Naive thymus-derived CD8-positive, alpha-beta T cell (primary cell): ENCODE measurements at places on chromosomes 1 and 21. TPM values are rescaled to one million over a fixed set of nuclear protein-coding genes. Genes with fewer than 3 reads are reported as not detected.

The LEPR gene
- total RNA-seq: 3.8 TPM

The LCE1B gene
- not detected for total RNA-seq

The HOOK1 gene
- 20.8 TPM for total RNA-seq

The FGGY gene
- 11.1 TPM for total RNA-seq

The ATP6V1G3 gene
- total RNA-seq: not detected

The PPIE gene
- 88.3 TPM for total RNA-seq

The SDCCAG8 gene
- total RNA-seq: 36.9 TPM

The RXRG gene
- total RNA-seq: not detected

The PPP1R8 gene
- total RNA-seq: 40.2 TPM

- H3K36me3 ChIP-seq: no peaks in the 10 kb centered on the region
- peaks cover 1% of the 10 kb centered on the region for H3K4me1 ChIP-seq
- no peak overlapping the region for H3K27ac ChIP-seq
- H3K27me3 ChIP-seq: peaks cover 67% of the 10 kb centered on the region
- H3K4me3 ChIP-seq: no peak overlapping the region
- DNase-seq: no peak
Measured at GRCh38 chr1:18012686-18013085, 94.9 kb upstream of the IGSF21 start.

- no peaks in the 10 kb centered on the region for H3K36me3 ChIP-seq
- H3K4me3 ChIP-seq: no peak overlapping the region
- no peak for DNase-seq
- H3K4me1 ChIP-seq: peaks cover 13% of the 10 kb centered on the region
Measured at GRCh38 chr21:43332861-43333297, 94.1 kb downstream of the SIK1 start.

DNA sequence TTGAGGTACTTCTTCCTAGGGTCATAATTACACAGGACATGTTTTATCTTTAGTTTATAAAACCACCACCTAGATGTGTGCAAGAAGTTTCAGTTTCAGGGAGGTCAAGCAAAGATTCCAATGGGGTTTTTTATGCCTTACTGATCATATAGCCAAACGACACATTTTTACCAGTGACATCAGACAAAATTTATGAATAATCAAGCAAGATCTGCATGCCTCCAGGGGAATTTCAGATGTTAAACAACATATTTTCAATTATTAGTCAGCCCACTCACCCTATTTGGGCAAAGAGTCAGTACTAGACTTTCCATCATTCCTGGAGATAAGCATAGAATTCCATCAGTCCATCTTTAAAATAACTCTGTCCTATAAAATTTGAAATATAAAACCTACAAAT, 867.4 kb downstream of the KCNT2 start:
- no peak for DNase-seq
- no peaks in the 10 kb centered on the region for H3K36me3 ChIP-seq
- H3K4me3 ChIP-seq: no peak overlapping the region
- no peaks in the 10 kb centered on the region for H3K4me1 ChIP-seq
- H3K27me3 ChIP-seq: no peaks in the 10 kb centered on the region
- H3K27ac ChIP-seq: no peak overlapping the region

GRCh38 chr1:97640677-97641076, 280.2 kb downstream of the DPYD start:
- DNase-seq: no peak
- H3K27ac ChIP-seq: no peak overlapping the region
- peaks cover 35% of the 10 kb centered on the region for H3K36me3 ChIP-seq
- no peak overlapping the region for H3K4me3 ChIP-seq

DNA sequence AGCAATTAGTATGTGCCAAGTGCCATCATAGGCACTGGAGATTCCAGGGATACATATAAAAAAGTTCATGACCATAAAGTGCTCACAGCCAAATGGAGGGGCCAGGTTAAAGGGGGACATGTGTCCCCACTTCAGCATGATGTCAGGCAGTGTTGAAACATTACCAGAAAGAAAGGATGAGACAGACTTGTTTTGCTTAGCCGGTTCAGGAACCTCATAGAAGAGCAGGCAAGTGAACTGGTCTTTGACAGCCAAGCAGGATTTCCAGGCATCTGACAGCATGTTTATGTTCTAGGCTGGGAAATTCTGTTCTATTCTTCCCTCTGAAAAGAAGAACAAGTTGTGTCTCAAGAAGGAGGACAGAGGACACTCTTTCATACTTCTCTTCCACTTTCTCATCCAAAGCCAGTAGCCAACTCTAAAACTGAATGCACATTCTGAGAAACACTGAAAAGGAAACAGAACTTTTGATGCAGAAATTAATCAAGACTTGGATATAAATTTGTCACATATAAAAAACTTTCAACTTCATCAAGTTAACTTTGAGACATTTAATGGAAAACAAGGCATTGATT, 39.7 kb downstream of the GLUL start:
- H3K4me3 ChIP-seq: no peak overlapping the region
- DNase-seq: no peak
- no peaks in the 10 kb centered on the region for H3K36me3 ChIP-seq
- H3K27ac ChIP-seq: no peak overlapping the region
- H3K27me3 ChIP-seq: no peaks in the 10 kb centered on the region
- H3K4me1 ChIP-seq: no peaks in the 10 kb centered on the region

DNA sequence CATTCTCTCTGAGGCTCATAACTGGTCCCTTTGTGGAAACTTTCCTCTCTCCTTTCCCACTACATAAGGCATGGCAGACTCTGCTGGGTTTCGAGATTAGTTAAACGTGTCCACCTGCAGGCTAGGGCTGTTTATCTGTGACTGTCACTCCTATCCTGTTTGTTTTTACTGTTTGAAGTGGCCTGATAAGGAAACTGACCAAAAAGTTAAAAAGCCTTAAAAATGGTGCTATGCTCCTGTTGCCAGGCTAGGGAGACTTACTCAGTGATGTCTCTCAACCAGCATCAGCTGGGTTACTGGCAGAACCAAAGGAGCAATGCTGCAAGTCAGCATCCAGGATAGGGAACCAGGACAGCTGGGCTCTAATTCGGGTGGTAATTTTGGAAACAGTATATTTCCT, 3.9 kb downstream of the PIGV start:
- H3K4me1 ChIP-seq: peaks cover 40% of the 10 kb centered on the region
- DNase-seq: no peak
- peak overlapping the region; percentile 63 for H3K27ac ChIP-seq
- no peaks in the 10 kb centered on the region for H3K36me3 ChIP-seq
- H3K4me3 ChIP-seq: no peak overlapping the region

GRCh38 chr1:119446321-119446720, 31.4 kb downstream of the HSD3B2 start:
- H3K36me3 ChIP-seq: no peaks in the 10 kb centered on the region
- H3K27ac ChIP-seq: no peak overlapping the region
- H3K4me1 ChIP-seq: no peaks in the 10 kb centered on the region
- peaks cover 12% of the 10 kb centered on the region for H3K27me3 ChIP-seq
- H3K4me3 ChIP-seq: no peak overlapping the region

DNA sequence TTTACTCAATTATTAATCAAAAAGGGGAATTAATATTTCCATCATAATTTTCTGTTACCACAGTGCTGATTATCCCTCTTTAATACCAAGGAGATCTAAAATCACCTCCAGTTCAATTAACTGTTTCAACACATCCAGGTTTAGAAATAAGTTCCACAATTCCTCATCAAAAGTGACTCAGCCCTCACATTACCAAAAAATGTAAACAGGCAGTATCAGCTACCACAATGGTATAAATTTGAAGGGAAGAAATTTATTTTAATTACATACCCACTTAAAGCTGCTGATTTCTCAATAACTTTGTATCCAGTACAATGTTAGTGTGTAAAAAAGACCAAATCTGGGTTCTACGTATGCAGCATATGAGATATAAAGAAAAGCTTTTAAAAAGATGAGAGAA, 51.9 kb downstream of the EIF4G3 start:
- H3K27me3 ChIP-seq: no peaks in the 10 kb centered on the region
- no peak for DNase-seq
- no peak overlapping the region for H3K4me3 ChIP-seq
- H3K36me3 ChIP-seq: peaks cover 3% of the 10 kb centered on the region

GRCh38 chr1:171017426-171017825, 73.3 kb upstream of the FMO3 start:
- no peak for DNase-seq
- peaks cover 52% of the 10 kb centered on the region for H3K27me3 ChIP-seq

DNA sequence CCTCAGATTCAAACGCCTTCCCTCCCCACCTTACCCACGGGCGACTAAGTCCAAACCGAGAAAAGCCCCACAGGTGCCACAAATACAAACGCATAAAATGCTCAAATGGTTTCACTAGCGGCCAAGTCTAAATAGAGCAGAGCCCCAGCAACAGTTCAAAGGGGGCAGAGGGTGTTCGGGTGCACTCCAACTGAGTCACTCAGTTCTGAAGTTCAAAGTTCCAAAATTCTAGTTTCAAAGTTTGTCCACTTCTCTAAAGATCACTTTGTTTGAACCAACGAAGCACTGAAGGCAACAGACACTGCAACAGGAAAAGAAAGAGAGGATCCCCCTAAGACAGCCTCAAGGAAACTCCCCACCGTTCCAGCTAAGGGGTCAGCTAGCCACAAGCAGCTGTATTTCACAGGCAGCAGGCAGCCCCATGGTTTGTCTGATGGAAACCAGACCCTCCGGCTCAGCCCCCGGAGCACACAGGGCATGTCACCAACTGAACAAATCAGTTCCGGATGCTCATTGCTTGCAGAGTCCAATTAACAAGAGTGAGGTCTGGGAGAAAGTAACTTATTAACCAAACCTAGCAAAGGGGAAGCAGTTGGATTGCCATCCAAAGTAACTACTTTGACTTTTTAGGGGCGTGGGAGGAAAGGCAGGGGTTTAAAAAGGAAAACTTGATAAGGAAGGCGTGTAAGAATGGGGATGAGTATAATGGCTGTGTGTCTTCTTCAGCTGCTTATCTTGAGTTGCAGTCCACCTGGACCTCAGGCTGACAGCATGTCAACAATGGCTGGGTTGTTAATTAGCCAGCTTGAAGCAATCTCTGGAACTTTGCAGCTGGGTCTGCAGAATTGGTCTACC, 1423.9 kb upstream of the PRMT6 start:
- H3K36me3 ChIP-seq: no peaks in the 10 kb centered on the region
- no peak overlapping the region for H3K27ac ChIP-seq
- no peaks in the 10 kb centered on the region for H3K4me1 ChIP-seq
- no peak for DNase-seq
- no peaks in the 10 kb centered on the region for H3K27me3 ChIP-seq

DNA sequence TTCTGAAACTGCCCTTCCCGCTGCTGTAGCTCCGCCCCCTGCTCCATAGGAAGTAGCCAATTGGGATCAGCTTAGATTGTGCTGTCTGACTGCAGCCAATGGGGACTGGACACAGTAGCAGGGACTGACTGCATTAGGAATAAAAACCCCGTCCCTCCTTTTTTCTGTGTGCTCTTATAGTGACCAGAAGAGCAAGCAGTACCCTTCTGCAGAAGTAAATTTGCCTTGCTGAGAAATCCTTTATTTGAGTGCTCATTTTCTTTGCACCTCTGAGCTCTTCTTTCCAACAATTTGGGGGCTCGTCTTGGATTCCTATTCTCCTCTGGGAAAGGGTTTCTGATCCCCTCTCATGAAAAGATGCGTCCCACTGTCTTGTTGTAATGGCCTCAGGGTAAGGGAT, 16.2 kb downstream of the OR2L13 start:
- H3K27me3 ChIP-seq: peaks cover 4% of the 10 kb centered on the region
- H3K27ac ChIP-seq: no peak overlapping the region
- no peaks in the 10 kb centered on the region for H3K4me1 ChIP-seq
- H3K4me3 ChIP-seq: no peak overlapping the region
- peaks cover 11% of the 10 kb centered on the region for H3K36me3 ChIP-seq

- H3K27ac ChIP-seq: peak overlapping the region; percentile 18
- H3K36me3 ChIP-seq: no peaks in the 10 kb centered on the region
- H3K4me1 ChIP-seq: no peaks in the 10 kb centered on the region
- H3K4me3 ChIP-seq: no peak overlapping the region
Measured at GRCh38 chr1:153387785-153388184, 3.1 kb downstream of the S100A8 start.

DNA sequence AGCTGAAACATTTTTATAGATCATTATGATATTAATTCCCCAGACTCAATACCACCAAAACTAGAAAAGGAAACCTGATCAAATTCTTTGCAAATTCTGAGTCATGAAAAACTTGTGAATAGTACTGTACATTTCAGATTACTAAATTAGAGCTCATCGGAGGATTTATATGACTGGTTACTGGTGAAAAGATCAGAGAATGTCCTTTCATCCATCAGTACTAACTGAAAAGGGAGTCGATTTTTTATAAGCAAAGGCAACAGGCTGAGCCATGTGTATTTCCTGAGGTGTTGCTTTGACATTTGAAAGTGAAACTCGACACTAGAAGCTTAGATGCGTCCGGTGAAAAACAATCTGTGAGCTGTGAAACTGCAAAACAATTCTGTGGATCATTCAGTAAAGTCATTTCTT, 155.7 kb downstream of the TNFSF18 start:
- H3K4me3 ChIP-seq: peak overlapping the region; percentile 84
- peak overlapping the region; percentile 85 for H3K27ac ChIP-seq
- peaks cover 38% of the 10 kb centered on the region for H3K4me1 ChIP-seq
- H3K36me3 ChIP-seq: no peaks in the 10 kb centered on the region
- DNase-seq: no peak

DNA sequence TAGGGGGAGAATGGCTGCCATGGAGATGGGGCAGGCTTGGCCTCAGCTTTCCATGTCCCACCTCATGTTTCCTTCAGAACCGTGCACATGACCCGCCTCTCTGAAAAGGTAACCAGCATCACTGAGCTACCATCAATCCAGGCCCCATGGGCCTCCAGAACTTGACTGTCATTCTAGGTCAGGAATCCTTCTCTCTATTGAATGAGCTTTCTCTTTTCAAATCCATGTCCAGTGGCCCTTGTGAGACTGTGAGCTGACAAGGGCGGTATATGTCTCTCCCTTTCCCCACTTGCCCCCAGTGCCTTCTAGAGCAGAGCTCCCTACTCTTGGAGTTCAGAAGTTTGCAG, 4.4 kb downstream of the CSRP1 start:
- no peak overlapping the region for H3K4me3 ChIP-seq
- no peak for DNase-seq
- H3K4me1 ChIP-seq: peaks cover 44% of the 10 kb centered on the region
- no peak overlapping the region for H3K27ac ChIP-seq

DNA sequence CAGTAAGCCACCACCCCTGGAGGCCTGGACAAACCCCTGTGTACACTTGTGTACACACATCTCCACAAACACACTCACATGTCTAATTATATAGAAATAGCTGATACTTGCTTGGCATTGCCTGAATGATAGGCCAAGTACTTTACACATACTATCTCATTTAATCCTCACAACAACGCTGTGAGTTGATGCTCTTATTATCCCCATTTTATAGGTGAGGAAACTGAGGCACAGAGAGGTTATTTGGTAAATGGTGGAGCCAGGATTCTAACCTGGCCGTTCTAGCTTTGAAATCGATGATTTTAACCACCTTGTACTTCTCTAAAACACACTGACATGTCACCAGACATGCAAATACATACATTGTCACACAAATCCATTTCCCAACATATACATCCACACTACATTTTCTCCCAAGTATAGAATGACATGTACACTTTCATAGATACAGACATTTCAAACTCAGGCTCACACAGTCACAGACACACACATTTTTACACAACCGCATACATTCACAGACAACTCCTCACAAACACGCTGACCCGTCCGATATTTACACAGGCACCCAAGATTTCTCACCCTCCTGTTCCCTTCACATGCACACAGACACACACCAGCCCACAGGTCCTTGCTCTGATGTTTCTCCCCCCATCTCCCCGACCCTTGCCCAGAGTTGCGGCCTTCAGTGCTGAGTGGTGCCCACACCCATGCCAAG, 3.2 kb downstream of the ARHGEF19 start:
- no peaks in the 10 kb centered on the region for H3K36me3 ChIP-seq
- DNase-seq: no peak
- H3K27me3 ChIP-seq: no peaks in the 10 kb centered on the region
- H3K4me3 ChIP-seq: peak overlapping the region; percentile 45
- peak overlapping the region; percentile 23 for H3K27ac ChIP-seq

GRCh38 chr1:164017239-164017638, 541.7 kb upstream of the PBX1 start:
- no peaks in the 10 kb centered on the region for H3K4me1 ChIP-seq
- H3K27ac ChIP-seq: no peak overlapping the region
- no peak for DNase-seq
- no peaks in the 10 kb centered on the region for H3K36me3 ChIP-seq
